Panc1 (cell line): ENCODE measurements at places on chromosomes 16 and 17.

GRCh38 chr16:3283543-3284447, 504 bp downstream of the ZNF263 start:
- no peak for DNase-seq

GRCh38 chr16:84193480-84193879, 2.5 kb downstream of the ADAD2 start:
- DNase-seq, result no peak

- DNase-seq, result no peak
Measured at GRCh38 chr17:57832314-57833178, 17.3 kb downstream of the MRPS23 start.

GRCh38 chr16:14576532-14576931, 53.5 kb downstream of the PARN start:
- DNase-seq, result no peak

- DNase-seq, result peak; percentile 17
Measured at GRCh38 chr16:85759631-85760419, 8.9 kb upstream of the C16orf74 start.

DNA sequence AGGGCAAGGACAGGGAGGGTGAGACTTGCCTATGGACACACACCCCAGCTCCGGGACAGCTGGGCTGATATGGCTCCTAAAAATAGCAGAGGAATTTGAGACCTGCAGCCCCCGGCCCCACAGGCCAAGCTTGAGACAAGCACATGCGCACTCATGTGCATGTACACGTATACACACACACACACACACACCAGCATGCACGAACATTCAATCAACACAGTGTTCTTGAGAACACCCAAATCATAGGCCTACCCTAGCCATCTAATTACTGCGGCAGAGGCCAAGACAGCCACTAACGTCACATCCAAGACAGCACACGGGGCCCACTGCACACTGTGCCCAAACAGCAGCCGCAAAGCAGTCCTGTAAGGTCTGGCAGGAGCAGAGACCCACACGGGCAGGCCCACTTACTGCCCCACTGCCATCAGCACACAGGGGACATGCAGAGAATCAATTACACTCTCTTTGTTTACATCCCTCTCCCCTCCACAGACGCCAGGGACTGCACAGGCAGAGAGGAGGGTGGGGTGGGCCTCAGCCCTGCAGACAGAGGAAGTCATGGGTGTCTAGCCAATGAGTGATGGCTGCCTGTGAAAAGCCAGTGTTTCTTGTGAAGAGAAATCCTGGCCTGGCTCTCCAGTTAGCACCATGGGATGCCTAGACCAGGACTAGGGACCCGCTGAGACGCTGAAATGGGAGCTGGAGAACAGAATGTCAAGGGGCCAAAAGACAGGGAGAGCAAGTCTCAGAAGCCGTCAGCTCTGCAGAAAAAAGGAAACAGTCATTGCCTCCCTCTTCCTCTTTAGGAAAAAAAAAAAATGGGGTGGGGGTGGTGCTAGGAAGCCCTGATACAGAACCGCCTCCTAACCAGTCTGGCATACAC, 39.3 kb downstream of the MYO18A start:
- DNase-seq, result no peak

- DNase-seq, result no peak
Measured at GRCh38 chr17:81940538-81941483, 3.7 kb upstream of the PYCR1 start.

DNA sequence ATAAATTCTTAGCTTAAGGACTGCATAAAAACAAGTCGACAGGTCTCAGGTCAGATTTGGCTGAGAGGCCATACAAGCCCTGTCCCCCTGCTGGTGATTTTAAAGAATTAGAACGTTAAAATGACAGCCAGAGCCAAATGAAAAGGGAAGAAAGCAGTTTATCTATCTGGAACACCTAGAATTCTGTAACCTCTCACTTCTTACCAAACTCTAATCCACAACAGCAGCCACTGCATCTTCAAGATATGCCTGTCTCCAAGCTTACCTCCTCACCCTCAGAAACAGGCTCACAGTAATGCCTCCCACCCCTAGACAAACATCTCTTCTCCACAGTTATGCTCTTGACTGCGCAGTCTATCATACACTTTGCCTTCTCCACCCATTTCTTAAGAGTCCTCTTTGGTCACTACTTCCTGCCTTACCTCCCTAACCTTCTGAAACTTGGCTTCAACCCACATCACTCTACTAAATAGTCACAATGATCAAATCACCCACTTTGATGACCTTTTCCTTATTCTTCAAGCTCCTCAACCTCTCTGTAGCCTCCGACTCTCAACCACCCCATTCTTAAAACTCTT, 14.2 kb downstream of the ANKFY1 start:
- DNase-seq, result no peak

DNA sequence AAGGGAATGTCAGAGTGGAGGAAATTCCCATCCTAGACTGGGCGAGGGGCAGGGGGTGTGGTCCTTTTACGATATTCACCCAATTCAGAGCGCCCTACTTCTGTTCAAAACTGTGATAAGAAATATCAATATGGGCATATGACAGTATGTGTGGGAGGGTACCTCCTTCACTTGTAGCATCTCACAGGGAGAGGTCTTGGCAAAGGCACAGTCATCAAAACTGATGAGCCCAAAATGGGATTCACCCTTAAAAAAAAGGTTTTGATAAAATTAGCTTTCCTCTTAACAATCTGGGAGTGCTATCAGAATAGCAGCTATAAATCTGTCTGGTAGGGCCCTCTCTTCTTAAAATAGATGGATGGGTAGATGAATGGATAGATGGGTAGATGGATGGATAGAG, 967.8 kb upstream of the RBFOX1 start:
- no peak for DNase-seq

- no peak for DNase-seq
Measured at GRCh38 chr17:78678222-78678557, 101.0 kb upstream of the DNAH17 start.

DNA sequence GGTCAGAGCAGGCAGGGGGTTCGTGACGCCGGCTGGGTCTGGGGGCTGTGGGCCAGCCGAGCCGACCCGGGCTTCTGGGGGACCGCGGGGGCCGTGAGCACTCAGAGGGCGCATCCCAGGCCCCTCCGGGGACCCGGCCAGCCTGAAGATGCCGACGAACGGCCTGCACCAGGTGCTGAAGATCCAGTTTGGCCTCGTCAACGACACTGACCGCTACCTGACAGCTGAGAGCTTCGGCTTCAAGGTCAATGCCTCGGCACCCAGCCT, 140 bp downstream of the FSCN2 start:
- DNase-seq, result no peak

DNA sequence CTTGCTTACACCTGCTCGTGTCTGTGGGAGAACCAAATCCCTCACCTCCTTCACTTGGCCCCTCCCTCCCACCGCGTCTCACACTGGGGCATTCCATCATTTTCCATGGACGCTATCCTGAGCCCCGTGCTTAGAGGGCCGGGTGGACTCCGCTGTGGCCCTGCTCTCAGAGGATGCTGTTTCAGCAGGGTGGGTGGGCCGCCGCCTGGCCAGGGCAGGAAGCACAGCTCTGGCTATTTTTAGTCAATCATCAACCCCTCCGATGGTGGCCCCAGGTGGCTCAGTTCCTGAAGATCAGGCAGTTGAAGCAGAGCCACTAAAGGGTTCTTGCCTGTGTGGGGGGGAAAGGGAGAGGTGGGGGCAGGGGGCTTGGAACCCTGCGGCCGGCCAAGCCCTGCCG, 230.3 kb downstream of the ENGASE start:
- no peak for DNase-seq

DNA sequence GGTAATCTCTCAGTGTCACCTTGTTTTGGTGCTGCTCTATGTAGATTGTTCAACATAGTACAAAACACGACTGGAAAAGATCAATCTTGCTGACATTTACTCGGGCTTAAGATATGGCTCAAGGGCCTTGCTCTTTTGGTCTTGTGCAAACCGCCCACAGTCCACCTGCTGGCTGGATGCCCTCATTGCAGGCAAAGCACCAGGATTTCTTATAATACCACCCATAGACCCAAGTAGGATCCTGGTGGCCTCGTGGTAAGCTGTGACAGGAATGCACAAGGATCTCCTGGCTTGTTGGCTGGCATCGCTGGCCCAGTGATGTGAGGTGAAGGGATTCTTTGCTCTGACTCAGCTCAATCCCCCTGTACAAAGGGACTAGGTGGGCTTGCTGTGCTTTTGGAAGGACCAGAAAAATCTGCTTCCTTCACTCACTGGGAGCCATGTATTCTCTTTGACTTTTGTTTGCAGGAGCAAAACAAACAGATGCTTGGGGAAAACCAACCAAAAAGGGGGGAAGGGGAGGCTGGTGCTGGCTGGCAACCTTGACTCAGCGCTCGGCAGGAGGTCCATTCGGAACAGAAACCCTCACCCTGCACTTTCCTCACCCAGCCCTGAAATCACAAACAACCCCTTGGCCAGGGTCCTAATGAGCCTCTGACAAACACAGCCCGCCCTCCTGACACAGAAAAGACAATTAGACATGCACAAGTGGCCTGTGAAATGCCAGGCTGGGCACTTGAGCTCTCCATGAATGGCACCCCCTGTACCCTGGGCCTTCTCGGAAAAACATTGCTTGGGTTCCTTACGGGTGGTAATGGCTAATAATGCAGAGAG, 36.6 kb upstream of the MED9 start:
- no peak for DNase-seq

GRCh38 chr16:90026135-90026534, 6.9 kb upstream of the DBNDD1 start:
- DNase-seq, result no peak

DNA sequence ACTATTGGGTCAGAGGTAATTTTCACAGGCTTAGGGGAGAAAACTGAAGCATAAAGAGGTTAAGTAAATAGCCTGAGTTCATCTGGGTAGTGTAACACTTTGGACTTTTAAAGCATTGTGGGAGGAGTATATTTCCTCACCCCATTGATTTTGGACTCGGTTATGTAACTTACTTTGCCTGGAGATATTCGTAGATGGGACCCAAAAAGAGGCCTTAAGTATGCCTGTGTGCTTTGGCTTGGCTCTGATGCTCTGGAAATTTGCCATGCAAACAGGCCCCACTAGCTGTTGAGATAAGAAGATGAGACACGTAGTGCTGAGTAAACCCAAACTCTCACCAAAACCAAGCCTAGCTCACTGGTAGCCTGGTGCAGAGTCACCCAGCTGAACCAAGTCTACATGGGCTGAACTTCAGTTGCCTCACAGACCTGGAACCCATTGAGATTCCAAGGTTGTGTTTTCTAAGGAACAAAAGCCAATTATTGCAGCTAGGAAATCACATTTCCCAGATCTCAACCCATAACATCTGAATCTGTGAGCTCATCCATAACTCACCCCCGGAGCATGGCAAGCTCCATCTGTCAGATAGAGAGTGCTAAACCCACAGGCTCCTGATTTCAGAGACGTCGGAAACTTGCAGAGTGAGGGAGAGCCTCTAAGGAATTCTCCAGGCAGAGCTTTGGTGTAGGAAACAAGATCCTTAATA, 536.0 kb upstream of the C16orf82 start:
- no peak for DNase-seq

GRCh38 chr16:29852654-29853053, 10.4 kb downstream of the CDIPT start:
- no peak for DNase-seq

GRCh38 chr16:64370112-64370511, 751.8 kb downstream of the CDH11 start:
- DNase-seq, result no peak

- DNase-seq, result no peak
Measured at GRCh38 chr17:63945784-63946439, 13.8 kb upstream of the CD79B start.

DNA sequence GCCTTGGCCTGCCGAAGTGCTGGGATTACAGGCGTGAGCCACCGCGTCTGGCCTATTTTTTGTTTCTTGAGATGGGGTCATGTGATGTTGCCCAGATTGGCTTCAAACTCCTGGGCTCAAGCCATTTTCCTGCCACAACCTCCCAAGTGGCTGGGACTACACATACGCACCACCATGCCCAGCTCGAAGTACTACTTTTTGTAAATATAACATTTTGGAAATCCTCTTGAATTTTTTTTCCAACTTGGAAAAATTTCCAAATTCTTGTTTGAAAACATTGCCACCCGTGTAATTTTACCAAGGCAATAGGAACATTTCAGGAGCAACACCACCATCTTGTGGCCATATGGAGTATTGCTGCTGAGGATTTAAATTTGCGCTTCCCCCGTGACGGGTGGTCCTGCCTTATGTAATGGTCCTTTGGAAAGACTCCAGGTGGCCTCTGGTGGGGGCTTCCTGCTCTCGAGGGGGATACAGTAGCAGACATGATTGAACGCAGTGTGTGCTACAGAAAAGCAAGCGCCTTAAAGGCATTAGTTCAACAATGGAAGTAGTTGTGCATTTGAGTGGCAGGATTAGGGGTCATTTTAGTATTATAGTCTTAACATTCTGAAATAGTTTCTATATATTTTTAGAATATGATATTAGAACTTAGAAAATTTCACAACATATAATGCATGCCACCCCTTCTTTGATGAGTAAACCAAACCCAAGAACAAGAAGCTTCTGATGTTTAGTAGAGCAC, 8.0 kb downstream of the FLYWCH1 start:
- DNase-seq, result no peak

GRCh38 chr16:85025781-85026653, 1.6 kb upstream of the KIAA0513 start:
- DNase-seq, result no peak

DNA sequence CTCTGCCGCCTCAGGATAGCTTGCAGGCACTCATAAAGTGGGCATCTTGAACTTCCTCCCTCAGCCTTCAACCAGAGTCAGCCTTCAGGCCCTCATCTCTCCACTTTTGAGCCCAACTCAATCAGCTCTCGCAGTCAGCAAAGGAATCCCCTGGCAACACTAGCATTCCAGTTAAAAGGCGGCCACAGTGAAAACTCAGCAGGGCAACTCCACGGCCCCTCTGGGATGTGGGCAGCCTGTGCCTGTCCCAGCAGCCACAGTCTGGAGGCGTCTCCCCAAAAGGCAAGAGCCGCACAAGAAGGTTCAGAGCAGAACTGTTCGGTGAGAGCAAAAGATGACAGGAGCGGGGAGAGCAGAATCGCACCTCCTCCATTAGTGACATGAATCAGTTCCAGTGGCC, 9.0 kb downstream of the TMEM11 start:
- DNase-seq, result no peak

DNA sequence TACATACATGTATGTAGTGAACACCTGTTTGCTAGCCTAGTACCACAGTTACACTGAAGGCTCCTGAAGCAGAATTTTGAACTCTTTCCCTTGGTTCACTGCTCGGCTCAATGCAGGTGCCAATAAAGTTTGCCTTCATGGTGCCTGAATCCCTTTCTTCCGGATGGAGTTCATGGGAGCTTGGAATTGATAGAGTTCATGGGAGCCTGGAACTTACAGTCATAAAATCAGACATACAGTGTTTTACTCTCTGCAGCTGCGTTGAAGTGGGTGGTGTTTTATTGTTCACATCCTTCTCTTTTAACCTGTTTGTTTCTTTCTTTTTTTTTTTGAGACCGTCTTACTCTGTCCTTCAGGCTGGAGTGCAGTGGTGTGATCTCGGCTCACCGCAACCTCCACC, 29.2 kb upstream of the ABR start:
- no peak for DNase-seq
